Stimulated activated CD8-positive, alpha-beta memory T cell treated with anti-CD3 and anti-CD28 coated beads, Interleukin-7, amount 100 ng/mL, for 4 hours (primary cell): ENCODE measurements at places on chromosomes 11 and 22.

- DNase-seq: peak; percentile 29
Measured at GRCh38 chr11:1882265-1883238, 9.1 kb downstream of the PRR33 start.

DNA sequence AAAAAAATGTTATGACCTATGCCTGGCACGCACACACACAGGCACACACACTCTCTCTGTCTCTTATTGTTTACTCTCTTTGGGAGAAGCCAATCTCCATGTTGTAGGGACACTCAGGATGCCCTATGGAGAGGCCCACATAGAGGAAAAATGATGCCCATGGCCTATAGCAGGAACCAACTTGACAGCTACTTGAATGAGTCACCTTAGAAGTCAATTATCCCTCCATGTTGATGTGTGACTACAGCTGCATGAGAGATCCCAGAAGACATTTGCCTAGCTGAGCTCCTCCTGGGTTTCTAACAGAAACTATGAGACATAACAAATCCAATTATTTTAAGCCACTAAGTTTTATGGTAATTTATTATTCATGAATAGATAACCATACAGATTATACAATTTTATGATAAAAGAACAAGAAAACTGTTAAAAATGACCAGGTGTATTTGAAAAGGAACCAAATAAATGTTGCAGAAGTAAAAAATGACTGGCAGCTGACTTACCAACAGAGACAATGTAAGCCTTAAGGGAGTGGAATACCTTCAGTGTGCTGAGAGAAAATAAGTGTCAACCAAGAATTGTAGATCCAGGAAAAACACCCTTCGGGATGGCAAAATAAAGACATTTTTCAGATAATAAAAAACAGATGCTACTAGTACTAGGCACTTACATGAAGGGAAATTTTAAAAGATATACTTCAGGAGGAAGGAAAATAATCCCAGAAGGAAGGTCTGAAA, 403.7 kb upstream of the SYN3 start:
- DNase-seq: no peak

GRCh38 chr11:125404811-125405790, 91.0 kb downstream of the FEZ1 start:
- DNase-seq: peak; percentile 39

DNA sequence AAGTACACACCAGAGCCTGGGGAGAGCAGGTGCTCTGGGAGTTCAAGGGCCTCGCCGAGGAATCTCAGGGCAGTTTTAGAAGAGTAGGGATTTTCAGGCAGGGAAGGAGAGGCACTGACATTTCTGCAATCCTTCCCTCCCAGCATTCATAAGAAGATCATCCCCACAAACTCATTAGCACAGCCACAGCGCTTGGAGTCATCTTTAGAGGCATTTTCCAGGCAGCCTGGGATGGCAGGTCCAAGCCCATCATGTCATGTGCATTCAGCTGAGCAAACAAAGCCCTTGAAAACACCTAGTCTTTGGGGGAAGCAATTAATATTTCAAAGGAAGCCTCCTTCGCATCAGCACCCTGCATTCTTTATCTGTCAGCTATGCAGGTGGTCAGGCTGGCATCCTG, 43.8 kb downstream of the MAP6 start:
- no peak for DNase-seq

- no peak for DNase-seq
Measured at GRCh38 chr11:86483940-86484794, 109.5 kb downstream of the CCDC81 start.

GRCh38 chr11:115676768-115677167, 172.6 kb upstream of the CADM1 start:
- no peak for DNase-seq
